ENCODE measurements at places on chromosomes 1 and 21. TPM values are rescaled to one million over a fixed set of nuclear protein-coding genes. Genes with fewer than 3 reads are reported as not detected.

DNA sequence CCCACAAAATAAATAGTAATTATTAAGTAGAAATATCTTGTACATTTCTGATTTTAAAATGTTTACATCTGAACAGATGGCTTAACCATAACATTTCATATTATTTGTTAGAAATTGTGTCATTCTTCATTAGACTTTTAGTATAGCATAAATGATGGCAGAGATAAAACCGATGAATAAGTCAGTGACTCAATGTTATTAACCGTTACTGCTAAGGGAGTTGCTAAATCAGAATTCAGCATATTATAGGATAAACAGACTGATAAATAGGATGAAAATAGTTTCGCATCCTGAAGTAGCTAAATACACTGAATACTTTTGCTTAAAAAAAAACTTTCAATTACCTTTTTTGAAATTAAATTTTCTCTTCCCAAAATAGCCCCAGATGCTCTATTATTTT lies 610.6 kb upstream of the ZP4 start:
- H3K4me1 ChIP-seq, result no peaks in the 10 kb centered on the region
- no peak overlapping the region for H3K4me3 ChIP-seq
- H3K27me3 ChIP-seq, result no peaks in the 10 kb centered on the region
- H3K36me3 ChIP-seq, result no peaks in the 10 kb centered on the region

GRCh38 chr21:10272216-10272615 lies 249.2 kb upstream of the TPTE start:
- no peak overlapping the region for H3K4me3 ChIP-seq
- no peaks in the 10 kb centered on the region for H3K36me3 ChIP-seq
- peak; percentile 4 for DNase-seq
- no peaks in the 10 kb centered on the region for H3K4me1 ChIP-seq

DNA sequence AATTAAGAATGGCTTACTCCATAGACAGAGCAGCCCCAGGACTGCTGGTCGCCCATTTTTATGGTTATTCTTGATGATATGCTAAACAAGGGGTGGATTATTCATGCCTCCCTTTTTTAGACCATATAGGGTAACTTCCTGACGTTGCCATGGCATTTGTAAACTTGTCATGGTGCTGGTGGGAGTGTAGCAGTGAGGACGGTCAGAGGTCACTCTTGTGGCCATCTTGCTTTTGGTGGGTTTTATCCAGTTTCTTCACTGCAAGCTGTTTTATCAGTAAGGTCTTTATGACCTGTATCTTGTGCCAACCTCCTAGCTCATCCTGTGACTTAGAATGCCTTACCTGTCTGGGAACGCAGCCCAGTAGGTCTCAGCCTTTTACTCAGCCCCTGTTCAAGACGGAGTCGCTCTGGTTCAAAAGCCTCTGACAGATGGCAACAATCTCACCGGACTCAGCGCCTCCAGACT lies 5.2 kb upstream of the AGPAT3 start:
- peaks cover 5% of the 10 kb centered on the region for H3K4me1 ChIP-seq
- H3K36me3 ChIP-seq, result no peaks in the 10 kb centered on the region
- no peak overlapping the region for H3K27ac ChIP-seq
- DNase-seq, result no peak
- no peak overlapping the region for H3K4me3 ChIP-seq

DNA sequence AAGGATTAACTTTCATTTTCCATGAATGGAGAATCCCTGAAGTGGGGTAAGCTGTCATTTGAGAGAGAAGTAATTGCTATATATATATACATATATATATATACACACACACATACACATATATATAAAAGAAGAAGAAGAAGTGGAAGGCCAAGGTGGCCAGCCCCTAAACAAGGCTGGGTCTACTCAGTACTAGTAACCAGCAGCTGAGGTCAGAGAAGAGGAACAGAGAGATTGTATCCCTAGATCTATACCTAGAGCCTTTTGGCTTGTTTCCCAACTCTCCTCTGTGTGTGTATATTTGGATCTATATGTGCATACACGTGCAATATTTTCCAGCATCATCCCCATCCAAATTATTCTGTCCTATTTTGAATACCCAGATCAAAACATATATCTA lies 5.2 kb downstream of the TNFSF4 start:
- H3K27ac ChIP-seq, result peak overlapping the region; percentile 87
- DNase-seq, result no peak
- no peaks in the 10 kb centered on the region for H3K27me3 ChIP-seq
- peaks cover 41% of the 10 kb centered on the region for H3K4me1 ChIP-seq
- peak overlapping the region; percentile 98 for H3K4me3 ChIP-seq
- H3K36me3 ChIP-seq, result no peaks in the 10 kb centered on the region

Gene S100A8
- polyA plus RNA-seq, result not detected

Gene SNIP1
- polyA plus RNA-seq, result 5.0 TPM

DNA sequence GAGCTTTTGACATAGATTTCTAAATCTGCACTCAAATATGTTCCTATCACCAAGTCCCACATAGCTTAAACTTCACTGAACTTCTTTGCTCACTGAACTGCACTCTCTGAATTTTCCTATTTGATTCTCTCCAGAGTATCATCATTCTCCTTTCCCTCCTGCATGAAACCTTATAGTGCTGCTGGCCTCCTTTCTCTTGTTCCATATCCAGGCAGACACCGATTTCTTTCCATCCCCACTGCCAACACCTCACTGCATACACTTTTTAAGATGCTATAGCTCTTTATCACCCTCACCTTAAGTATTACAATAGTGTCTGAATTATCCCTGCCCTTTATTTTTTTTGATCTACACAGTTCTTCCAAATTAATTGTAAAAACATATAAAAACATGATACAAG lies 3.1 kb upstream of the TRIM45 start:
- H3K27me3 ChIP-seq, result peaks cover 11% of the 10 kb centered on the region
- H3K36me3 ChIP-seq, result no peaks in the 10 kb centered on the region
- no peak overlapping the region for H3K4me3 ChIP-seq
- peaks cover 10% of the 10 kb centered on the region for H3K4me1 ChIP-seq

DNA sequence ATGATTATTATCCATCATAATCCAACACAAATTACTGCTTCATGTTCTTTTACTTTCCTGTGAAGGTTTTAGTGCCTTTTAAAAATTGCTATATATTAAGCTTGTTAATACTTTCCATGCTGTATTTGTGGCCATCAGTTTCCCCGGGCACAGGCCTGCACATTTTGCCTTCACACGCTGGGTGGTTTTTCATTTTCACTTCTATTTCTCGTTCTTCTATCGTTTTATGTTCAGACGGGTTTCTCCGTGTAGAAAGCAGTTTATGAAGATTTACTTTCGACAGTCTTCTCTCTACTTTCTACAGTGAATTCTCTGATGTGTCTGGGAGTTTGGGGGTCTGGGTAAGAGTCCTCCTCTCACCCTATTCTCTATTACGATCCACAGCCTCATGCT lies 9.5 kb downstream of the RUNX3 start:
- H3K27ac ChIP-seq, result no peak overlapping the region
- H3K27me3 ChIP-seq, result peaks cover 10% of the 10 kb centered on the region
- no peaks in the 10 kb centered on the region for H3K36me3 ChIP-seq
- H3K4me1 ChIP-seq, result no peaks in the 10 kb centered on the region

DNA sequence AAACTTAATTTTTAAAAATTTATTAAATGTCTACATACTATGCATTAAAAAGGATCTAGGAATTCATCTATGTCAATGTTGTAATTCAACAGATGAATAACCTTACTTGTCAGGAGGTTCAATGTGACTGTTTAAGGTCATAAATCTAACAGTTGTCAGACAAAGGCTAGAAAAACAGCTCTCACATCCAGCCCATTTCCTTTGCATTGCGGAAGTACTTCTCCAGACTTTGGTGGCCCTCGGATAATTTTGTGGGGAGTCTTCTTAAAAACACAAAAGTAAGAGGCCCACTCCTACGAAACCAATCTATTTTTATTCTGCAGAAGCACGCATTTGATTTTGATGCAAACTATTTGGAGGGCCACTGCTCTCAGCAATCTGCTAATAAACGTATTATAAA lies 122.6 kb upstream of the CHRM3 start:
- H3K4me1 ChIP-seq, result no peaks in the 10 kb centered on the region
- H3K36me3 ChIP-seq, result no peaks in the 10 kb centered on the region
- no peak overlapping the region for H3K27ac ChIP-seq
- H3K27me3 ChIP-seq, result no peaks in the 10 kb centered on the region
- DNase-seq, result no peak

GRCh38 chr1:26084844-26085243 lies 17.4 kb upstream of the TRIM63 start:
- no peak for DNase-seq
- no peak overlapping the region for H3K27ac ChIP-seq
- peaks cover 4% of the 10 kb centered on the region for H3K27me3 ChIP-seq

GRCh38 chr1:99808391-99809115 lies 41.6 kb upstream of the AGL start:
- no peak overlapping the region for H3K4me3 ChIP-seq
- H3K27ac ChIP-seq, result no peak overlapping the region
- peaks cover 21% of the 10 kb centered on the region for H3K27me3 ChIP-seq
- peak; percentile 87 for DNase-seq
- peaks cover 8% of the 10 kb centered on the region for H3K4me1 ChIP-seq

DNA sequence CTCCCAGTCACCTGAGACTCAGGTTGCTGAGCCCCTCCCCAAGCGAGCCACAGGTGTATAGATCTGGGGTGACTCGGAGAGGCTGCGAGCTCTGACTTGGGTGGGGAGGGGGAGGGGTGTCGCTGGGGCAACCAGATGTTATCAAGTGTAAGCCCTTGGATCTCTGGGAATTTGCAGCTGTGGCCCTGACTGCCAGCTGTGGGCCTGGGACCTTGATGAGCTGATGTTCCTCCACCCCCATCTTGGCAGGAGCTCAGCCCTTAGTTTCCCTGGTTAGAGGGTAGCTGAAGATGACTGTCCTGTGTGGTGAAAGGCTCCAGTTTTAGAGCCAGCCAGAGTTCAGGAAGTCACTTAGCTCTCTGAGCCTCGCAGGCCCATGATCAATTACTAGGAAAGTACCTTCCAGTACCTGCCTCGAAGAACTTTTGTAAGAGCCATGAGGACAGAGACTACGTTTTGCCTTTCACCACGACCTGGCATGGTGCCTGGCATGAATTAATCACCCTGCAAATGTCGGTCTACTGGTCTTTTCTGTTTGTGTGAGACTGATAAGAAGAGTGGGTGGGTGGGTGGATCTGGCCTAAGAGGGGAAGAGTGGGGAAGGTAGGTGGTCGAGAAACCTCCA lies 55.8 kb downstream of the YARS1 start:
- peak; percentile 75 for DNase-seq
- no peaks in the 10 kb centered on the region for H3K27me3 ChIP-seq

- H3K27me3 ChIP-seq, result no peaks in the 10 kb centered on the region
- no peaks in the 10 kb centered on the region for H3K36me3 ChIP-seq
- peaks cover 22% of the 10 kb centered on the region for H3K4me1 ChIP-seq
- peak; percentile 98 for DNase-seq
- H3K27ac ChIP-seq, result peak overlapping the region; percentile 48
Observed at GRCh38 chr1:35505911-35506798, 51.0 kb downstream of the KIAA0319L start.

GRCh38 chr1:83807231-83807630 lies 191.7 kb downstream of the TTLL7 start:
- no peaks in the 10 kb centered on the region for H3K27me3 ChIP-seq
- no peak for DNase-seq
- H3K36me3 ChIP-seq, result no peaks in the 10 kb centered on the region
- H3K4me3 ChIP-seq, result no peak overlapping the region
- no peak overlapping the region for H3K27ac ChIP-seq
- no peaks in the 10 kb centered on the region for H3K4me1 ChIP-seq

Gene MTOR
- 30.2 TPM for polyA plus RNA-seq

DNA sequence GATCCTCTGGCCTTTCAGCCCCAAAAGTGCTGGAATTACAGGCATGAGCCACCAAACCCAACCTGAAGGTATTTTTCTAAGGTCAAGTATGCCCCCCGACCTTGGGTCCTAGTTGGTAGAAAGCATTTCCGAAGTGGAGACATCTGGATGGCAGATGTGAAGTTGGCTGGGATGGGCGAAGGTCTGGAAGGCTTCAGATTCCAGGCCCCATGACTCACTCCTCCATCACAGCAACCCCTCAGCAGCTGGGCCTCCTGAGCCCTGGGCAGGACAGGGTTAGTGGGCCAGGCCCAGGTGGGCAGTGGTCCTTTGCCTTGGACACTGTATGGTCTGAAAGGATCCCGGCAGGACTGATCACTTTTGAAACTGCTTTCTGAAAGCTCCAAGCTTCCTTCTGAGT lies 23.3 kb downstream of the NAV1 start:
- peak overlapping the region; percentile 21 for H3K27ac ChIP-seq
- H3K4me3 ChIP-seq, result no peak overlapping the region
- DNase-seq, result no peak
- peaks cover 24% of the 10 kb centered on the region for H3K4me1 ChIP-seq

Gene ICOSLG
- polyA plus RNA-seq, result 0.91 TPM

GRCh38 chr1:153728305-153729066 lies 636 bp downstream of the INTS3 start:
- no peaks in the 10 kb centered on the region for H3K36me3 ChIP-seq
- no peaks in the 10 kb centered on the region for H3K27me3 ChIP-seq
- H3K4me1 ChIP-seq, result peaks cover 18% of the 10 kb centered on the region
- peak overlapping the region; percentile 59 for H3K4me3 ChIP-seq

DNA sequence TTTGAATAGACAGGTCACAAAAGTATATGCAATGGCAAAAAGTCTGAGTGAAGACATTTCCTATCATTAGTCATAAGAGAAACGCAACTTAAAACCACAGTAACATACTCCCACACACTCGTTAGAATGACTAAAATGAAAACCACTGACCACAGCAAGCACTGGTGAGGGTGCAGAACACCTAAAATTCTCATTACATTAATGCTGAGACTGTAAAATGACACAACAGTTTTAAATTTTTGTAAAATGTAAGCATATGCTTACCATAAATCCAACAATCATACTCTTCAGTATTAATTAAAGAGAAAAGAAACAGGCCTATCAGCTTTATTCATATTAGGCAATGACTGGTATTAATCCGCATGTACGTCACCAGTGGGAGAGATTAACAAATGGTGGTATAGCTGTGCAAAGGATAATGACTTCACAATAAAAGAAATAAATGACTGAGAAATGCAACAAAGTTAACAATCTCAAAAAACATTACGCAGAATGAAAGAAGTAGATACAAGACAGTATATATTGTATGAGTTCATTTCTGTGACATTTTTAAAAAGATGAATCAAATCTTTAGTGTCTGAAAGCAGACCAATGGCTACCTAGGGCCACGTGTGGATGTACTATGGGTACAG lies 253.5 kb downstream of the AKT3 start:
- no peak overlapping the region for H3K27ac ChIP-seq
- no peaks in the 10 kb centered on the region for H3K36me3 ChIP-seq
- H3K4me3 ChIP-seq, result no peak overlapping the region
- no peak for DNase-seq

- H3K27ac ChIP-seq, result no peak overlapping the region
- no peak overlapping the region for H3K4me3 ChIP-seq
- no peaks in the 10 kb centered on the region for H3K27me3 ChIP-seq
- H3K36me3 ChIP-seq, result no peaks in the 10 kb centered on the region
- peak; percentile 29 for DNase-seq
Observed at GRCh38 chr21:15947677-15948076, 217.9 kb downstream of the USP25 start.

GRCh38 chr21:25557180-25557579 lies 50.1 kb downstream of the MRPL39 start:
- no peak overlapping the region for H3K27ac ChIP-seq

DNA sequence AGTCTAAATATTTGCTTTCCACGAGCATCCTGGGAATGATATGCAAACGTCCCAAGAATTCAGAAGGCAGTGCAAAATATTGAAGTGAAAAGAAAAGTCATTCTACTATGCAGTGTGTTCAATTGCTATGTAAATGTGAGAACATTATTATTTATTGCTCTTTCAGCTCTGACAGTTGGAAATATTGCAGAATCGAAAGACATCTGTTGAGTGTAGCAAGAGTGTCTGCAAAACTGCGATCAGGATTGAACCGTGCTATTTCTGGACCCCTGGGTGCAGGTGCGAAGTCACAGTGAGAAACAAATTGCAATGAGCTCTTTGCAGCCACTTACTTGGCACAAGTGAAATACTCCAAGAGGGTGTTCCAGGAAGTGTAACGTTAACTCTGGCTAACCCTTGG lies 566.4 kb downstream of the AJAP1 start:
- no peak for DNase-seq
- H3K36me3 ChIP-seq, result no peaks in the 10 kb centered on the region
- H3K27me3 ChIP-seq, result no peaks in the 10 kb centered on the region
- H3K4me1 ChIP-seq, result no peaks in the 10 kb centered on the region

Gene ANKRD34A
- 0.41 TPM for polyA plus RNA-seq
